ENCODE measurements at places on chromosomes 2 and 18.

- DNase-seq = no peak
Observed at GRCh38 chr2:191686729-191687128, 8.8 kb downstream of the NABP1 start.

DNA sequence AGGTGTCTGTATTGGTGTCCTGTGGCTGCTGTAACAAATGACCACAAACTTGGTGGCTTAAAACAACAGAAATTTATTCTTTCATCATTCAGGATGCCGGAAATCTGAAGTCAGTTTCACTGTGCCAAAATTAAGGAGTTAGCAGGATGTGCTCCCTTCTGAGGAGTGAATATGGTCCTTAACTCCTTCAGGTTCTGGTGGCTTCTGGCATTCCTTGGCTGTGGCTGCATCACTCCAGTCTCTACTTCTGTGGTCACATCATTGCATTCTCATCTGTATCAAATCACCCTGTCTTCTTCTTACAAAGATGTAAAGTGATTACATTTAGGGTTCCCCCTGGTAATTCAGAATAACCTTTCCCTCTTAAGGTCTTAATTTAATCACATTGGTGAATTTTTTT, 12.6 kb downstream of the GPD2 start:
- no peak for DNase-seq

GRCh38 chr2:88059979-88060906, 4.7 kb upstream of the KRCC1 start:
- DNase-seq = peak; percentile 59

DNA sequence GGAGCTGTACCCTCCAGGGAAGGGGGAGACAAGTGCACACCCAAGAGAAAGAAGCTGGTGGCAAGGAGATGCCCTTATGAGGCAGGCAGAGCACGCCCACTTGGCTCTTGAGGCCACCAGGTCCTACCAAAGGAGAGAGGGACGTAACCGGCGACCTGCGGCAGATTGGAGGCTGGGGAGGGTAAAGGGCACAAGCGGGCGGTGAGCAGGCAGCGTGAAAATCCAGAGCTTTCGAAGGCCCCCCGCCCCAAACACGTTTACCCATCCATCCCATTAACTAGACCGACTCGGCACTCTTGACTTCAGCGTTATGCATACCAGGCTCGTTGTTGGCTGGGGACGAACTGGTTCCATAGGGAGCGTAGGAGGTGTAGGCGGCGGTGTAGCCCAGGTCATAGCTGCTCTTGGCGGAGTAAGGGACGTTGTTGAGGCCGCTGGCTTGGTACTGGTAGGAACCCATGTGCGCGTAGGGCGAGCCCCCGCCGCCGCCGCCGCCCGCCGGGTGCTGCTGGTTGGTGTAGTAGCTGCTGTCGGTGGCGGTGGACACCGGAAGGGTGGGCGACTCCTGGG, 794 bp downstream of the DLX2 start:
- no peak for DNase-seq

DNA sequence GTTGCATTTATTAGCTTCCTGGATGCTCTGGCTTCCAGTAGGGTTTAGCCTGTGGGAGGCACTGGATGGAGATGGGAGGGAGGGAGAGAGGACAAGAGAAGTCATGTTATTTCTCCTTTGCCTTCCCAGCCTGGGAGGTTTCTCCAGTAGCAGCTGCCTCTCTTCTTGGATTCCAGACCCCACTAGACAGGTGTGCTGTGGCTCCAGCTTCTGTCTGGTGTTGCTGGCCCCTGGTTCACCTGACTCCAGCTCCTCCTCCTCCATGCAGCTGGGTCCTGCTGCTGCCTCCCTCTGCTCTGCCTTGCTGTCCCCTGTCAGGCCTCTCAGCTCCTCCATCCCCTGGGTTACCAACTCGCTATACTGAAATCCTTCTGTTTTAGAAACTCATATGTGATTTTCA, 188.9 kb upstream of the TNP1 start:
- no peak for DNase-seq

DNA sequence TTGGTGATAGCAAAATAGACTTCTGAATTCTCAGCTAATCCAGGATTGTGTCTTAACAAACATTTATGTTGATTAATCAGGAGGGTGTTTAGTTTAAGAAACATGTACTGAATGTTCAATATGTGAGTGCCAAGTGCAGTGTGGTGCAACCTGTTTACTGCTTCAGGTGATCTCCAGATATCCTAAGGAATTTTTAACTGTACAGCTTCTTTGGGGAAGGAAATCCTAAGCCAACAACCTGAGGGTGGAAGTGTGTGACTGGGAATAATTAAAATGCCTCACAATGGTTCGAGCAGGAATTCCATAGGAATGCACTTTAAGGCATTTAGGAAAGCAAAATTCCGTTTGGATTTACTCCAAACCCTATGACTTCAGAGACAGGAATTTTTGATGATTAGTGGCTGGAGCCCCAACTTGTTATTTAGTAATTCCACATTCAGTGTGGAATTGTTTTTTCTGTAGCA, 16.4 kb downstream of the CRIM1 start:
- peak; percentile 93 for DNase-seq

- peak; percentile 49 for DNase-seq
Observed at GRCh38 chr18:50614838-50615237, 55.0 kb downstream of the MAPK4 start.

DNA sequence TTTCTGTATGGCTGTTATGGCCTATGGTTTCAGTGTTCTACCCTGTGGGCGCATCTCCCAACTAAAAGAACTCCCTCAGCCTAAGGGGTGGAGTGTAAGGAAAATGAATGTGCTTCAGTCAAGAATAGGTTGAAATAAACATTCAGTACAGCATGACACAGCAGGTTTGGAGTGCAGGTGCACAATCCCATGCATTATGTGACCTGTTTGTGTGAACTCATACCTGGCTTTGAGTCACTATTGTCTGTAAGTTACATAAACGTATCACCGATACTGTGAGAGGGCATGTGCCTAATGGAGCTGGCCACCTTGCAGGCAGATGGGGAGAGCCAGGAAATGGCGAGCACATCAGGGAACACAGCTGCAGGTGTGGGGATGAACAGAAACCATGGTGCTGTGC, 216.0 kb downstream of the DSEL start:
- DNase-seq = no peak

DNA sequence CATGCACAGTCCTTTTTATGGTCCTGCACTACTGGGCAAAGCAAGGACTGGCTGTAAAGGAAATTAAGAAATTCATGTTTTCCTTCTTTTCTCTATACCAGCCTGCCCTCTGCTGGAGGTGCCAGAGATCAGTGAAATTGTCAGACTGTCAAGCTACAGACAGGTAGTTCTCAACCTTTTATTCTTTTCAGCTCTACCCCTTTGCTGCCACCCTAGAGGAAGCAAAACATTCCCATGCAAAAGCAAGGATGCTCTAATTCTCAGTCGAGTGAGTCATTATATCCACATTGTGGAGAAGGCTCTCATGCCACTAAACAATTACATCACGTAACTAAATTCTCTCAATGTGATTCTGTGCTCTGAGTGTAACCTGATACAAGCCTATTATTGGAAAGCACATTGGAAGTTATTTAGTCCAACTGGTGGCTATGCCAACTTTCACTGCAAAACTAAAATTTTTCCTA, 25.0 kb upstream of the RAPGEF4 start:
- peak; percentile 83 for DNase-seq

DNA sequence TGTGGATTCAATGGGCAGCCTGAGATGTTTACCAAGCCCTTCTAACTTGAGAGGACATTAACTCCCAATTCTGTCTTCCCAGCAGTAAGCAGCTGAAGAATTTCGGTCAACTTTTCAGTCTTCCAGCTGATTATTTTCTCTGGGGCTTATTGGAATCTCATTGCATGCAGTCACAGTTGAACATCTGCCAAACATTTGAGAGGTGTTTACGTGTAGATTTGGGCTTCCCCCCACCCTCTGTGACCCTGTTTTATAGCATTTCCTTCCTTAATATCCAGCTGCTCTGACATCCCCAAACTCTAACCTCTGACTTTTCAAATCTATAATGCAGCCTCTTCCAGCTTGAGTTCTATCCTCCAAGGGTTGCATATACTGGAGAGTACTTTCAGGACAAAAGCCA, 16.5 kb upstream of the VIT start:
- DNase-seq = peak; percentile 17

- DNase-seq = no peak
Observed at GRCh38 chr2:61015976-61016375, 1.5 kb upstream of the PEX13 start.

- no peak for DNase-seq
Observed at GRCh38 chr18:63736876-63737275, 34.1 kb downstream of the SERPINB11 start.

- no peak for DNase-seq
Observed at GRCh38 chr2:23376972-23377371, 8.0 kb upstream of the KLHL29 start.

GRCh38 chr2:219726916-219727315, 99.5 kb downstream of the SLC4A3 start:
- DNase-seq = peak; percentile 24

GRCh38 chr2:235908826-235909225, 259.4 kb downstream of the GBX2 start:
- no peak for DNase-seq

DNA sequence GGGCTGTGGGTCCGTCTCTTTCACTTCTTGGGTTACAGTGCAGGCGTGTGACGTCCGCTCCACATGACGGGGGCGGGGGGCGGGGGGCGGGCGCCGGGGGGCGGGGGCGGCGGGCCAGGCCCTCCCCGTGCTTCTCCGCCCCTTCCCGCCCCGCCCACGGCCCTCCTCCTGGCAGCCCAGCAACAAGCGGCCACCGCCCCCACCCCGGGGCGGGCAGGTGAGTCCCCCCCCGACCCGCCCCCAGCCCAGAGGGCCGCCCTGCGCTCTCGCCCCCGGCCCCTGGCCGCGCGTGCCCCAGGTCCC, 3.6 kb downstream of the ZNF516 start:
- peak; percentile 85 for DNase-seq

GRCh38 chr2:176129813-176130146, 275 bp downstream of the HOXD8 start:
- DNase-seq = no peak

- DNase-seq = no peak
Observed at GRCh38 chr2:233117811-233118647, 57.9 kb downstream of the INPP5D start.

DNA sequence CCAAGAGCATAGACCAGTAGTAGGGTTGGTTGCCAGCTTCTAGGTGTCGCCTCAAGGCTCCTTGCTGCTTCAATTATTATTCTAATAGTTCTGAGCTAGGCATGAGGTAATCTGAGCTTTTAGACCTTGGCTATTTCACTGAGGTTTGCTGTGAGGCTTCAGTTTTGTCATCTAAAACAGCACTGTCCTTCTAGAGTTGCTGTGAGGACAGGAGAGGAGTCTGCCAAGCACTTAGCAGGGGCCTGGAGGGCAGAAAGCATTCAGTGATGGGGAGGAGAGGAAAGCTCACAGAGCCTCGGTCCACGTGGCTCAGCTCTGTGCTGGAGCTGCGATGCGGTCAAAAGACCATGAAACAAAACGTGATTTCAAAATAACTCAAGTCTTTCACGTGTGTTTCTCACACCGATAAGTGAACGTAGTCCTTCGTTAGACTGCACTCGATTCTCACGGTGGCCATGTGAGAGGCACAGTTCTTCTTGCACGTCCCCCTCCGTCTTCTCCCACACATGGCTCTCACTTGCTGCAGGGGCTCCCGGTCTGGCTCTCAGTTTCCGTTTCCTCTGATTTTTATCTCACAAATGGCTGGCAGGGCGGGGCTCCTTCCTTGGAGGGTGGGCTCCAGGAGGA, 113.7 kb downstream of the B3GNT2 start:
- DNase-seq = no peak
